ENCODE measurements at places on chromosomes 12 and 14.

DNA sequence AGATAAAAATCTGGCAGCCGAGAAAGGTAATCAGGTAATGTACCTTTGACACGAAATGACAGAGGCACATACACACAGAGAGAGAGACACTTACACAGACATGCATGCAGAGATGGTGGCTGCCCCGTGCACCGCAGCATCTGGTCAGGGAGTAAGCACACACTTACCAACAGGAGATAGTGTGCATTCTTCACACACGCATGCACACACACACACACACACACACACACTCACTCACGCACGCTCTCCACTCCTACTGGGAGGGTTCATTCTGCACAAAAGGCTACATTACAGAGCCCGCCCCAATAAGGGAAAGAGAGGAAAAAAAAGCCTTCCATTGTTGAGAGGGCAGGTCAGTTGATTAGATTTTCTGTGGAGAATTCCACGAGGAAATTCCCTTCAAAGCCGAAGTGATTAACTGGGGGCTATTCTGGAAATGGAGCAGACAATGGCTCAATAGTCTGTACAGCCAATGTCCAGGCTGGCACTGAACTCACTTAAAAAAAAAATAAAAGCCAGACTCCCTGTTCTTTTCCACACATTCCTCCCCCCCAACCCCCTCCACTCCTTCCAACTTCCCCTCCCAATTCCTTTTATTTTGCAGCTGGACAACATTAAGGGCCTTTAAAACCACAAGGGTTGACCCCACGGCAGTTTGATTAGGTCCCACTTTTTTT, 1.4 kb upstream of the SOX5 start:
- DNase-seq: no peak

GRCh38 chr12:70645494-70646317, 8.5 kb upstream of the PTPRB start:
- DNase-seq: no peak

DNA sequence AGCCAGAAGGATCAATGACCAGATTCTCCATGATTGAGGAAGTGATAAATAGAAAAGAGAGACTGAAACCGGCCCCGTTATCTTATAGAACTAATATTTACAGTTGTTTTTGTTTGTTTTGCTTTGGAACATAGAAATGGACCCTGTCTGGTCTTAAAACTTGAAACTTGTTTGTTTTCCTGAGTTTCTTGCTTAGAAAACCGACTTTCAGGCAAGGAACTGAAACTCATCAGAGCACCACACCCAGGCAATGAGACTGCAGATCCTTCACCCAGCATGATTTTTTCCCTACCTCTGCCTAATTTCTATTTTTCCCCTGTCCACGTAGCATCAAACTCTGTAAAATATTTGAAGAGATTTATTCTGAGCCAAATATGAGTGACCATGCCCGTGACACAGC, 10.6 kb upstream of the CLEC12A start:
- DNase-seq: no peak

DNA sequence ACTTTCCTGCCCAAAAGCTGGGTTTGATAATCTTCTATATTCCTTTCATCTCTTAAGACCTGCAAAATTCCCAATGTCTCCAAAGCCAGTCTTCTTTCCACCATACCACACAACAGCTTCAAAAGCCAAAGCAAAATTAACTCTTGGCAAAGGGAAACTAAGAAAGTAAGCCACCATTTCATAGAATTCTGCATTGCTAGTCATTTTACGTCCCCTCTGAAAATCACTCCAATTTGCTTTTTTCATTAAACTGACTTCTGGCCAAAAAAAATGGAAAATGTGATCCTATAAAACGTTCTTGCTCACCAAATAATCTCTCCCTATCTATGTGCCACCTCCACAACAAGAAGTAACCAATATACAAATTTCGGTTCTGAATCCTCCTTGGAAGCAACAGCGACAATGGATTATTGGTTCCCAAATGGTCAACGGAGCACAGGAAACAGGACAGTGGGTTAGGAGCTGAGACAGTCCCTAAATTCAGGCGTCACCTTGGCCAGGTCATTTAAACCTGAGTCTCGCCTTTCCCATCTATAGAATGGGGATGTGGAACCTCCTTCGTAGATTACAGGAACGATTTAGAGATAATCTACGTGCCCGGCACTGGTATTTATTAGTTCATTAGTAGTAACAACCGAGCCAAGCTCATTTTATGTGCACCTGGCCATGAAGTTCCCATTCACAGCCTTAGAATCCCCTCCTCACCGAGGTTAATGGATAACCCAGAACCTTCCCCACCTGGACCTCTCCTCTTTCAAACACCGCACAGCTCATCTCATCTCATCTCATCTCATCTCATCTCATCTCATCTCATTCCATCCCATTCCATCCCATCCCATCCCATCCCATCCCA, 1.2 kb downstream of the NT5DC3 start:
- peak; percentile 6 for DNase-seq

DNA sequence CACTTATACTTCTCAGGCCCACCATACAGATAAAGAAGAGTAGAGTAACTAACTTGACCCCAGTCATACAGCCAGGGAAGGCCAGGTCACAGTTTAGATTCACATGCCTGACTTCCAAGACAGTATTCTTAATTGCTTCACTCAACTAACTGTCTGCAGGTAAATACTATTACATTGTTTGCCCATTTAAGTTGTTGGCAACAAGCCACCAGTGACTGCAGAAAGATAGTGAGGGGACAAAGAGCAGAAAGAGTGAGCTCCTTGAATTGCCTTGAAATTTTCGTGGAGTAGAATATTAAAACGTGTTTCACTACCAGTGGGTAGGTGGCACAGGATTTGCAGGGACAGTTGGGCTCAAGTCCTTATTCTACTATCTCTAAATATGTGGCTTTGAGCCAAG, 146.3 kb upstream of the RMST start:
- no peak for DNase-seq

GRCh38 chr12:85557850-85558249, 277.8 kb downstream of the ALX1 start:
- no peak for DNase-seq

DNA sequence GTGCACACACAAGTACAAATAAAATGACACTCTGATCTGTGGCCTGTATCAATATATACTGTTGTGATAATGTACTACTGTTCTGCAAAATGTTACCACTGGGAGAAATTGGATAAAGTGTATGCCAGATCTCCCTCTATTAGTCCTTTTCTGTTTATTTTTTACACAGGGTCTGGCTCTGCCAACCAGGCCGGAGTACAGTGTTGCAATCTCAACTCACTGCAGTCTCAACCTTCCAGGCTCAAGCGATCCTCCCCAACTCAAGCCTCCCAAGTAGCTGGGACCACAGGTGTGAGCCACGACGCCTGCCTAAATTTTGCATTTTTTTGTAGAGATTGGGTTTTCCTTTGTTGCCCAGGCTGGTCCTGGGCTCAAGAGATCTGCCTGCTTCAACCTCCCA, 1.9 kb downstream of the NT5DC3 start:
- no peak for DNase-seq

- no peak for DNase-seq
These were observed 45.5 kb downstream of the SCN8A start for GRCh38 chr12:51636581-51636980.

- peak; percentile 88 for DNase-seq
These were observed 795 bp downstream of the LMBR1L start for GRCh38 chr12:49109641-49110463.

GRCh38 chr14:94062344-94062940, 18.6 kb downstream of the DDX24 start:
- no peak for DNase-seq

DNA sequence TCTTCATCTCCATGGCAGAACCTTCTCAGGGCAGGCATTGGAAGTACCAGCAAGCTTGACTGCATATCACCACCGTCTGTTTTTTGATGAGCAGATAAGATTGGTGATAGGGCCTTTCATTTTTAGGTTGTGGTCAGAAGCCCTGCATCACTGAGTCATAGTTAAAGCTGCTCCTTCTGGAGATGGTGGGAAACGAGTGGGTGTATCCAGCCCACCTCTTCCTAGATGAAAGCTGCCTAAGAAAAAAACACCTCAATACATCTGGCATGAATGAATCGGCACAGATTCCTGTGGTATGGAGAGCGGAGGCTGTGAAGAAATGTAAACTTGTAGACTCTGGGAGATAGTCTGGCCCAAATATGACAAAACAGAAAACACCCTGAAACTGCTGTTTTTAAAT, 248.7 kb upstream of the EGLN3 start:
- no peak for DNase-seq

GRCh38 chr14:73721101-73721821, 7.1 kb upstream of the PNMA1 start:
- DNase-seq: peak; percentile 91

GRCh38 chr12:91572869-91573268, 390.3 kb upstream of the DCN start:
- DNase-seq: no peak

DNA sequence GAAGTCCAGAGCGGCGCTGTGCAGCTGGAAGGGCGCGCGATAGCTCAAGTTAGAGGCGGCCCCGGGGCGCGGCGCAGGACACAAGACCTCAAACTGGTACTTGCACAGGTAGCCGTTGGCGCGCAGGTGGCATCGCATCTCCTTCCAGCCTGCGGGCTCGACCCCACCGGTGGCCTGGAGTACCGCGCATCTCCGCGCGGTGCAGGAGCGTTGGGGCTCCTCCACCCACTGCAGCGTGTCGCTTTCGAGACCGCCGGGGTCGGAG, 553 bp downstream of the CLEC14A start:
- DNase-seq: peak; percentile 64

DNA sequence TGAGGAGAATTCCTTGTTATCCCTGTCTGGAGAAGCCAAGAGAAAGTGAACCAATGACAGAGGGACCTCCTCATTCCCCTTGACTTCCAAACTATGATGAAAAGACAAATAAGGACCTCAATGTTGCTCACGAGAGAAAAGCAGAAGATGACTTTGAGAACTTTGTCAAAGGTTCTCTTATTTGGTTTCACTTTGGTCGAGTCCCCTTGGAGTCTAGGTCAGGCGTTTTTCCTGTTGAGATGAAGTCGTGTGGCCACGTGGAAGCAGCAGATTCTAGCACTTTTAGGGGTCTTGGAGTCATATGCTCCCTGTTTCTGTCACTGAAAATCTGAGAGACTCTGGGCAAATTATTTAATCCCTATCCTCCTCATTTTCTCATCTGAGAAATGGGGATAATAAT, 33.8 kb upstream of the COL2A1 start:
- no peak for DNase-seq

DNA sequence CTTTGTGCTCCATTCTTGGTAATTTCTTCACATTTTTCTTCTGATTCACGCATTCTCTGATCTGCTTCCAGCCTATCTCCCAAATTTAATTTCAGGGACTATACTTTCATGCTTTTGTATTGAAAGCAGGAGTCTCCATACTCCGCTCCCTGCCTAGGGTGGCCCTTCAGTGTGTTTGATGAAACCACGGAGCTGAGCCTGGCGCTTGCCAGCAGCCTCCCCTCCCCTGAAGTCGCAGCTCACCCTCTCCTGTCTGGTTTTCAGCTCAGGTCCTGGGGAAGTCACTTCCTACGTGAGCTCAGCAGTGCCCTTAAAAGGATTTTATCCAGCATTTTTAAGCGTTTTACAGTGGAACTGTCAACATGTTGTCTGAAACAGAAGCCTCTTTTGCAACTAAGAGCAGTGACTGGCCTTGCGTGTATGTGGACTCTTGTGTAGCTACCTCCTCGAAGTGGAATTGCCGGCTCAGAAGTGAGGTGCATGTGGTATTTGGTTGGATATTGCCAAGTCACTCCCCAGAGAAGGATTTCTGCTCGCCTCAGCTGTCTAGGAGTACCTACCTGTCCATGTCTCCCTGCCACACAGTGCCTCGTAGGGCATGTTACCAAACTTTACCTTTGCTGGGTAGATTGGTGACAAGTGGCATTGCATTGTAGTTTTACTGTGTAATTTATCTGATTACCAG, 78.5 kb downstream of the TESC start:
- no peak for DNase-seq

GRCh38 chr12:115013236-115013981, 329.4 kb upstream of the TBX3 start:
- peak; percentile 11 for DNase-seq

GRCh38 chr12:124399622-124400021, 104.7 kb downstream of the RFLNA start:
- peak; percentile 95 for DNase-seq

DNA sequence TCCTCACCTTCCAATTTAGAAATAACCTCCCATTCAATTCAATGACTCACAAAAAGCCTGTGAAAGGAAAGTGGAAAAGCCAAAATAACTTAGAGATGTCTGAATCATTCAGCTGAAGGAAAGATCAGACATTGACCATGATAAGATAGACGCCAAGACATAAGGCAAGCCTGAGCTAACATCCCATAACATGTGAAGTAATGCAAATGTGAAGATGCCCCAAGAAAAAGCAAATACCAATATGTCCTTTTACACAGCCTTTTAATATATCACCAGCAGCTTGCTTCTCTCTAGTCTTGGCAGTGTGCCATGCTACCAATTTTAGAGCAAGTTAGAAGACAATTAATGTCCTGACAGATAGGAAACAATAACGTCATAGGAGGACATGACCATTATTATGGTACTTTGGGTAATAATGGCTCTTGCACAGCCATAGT, 2.4 kb upstream of the NUMB start:
- no peak for DNase-seq

DNA sequence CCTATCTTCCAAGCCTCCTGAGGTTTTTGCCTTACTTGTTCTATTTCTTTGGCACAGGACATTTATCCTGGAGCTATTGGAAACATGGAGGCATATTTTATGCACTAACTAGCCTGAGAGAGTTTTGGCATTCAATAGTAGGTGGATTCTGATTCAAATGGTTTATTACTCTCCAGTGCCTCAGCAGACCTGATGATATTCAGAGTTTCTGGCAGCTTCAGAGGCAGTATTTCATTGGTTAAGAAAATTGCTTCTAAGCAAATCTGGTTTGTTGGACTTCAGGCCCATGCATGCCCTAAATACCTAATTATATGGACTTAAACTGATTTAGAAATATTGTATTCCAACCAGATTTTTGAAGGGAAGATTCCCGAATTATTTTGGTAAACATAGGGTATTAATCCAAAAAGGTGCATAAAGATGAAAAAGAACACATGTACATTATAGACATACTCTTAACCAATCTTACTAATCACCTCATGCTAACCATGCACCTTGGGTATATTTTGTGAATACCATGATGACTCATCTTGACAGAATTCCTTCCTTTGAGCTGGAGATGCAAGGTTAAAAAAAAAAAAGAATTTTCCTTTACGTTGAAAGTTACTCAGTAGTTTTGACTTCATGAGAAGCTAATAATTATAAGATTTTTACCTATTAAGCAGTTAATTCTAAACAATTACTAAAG, 44.3 kb upstream of the KTN1 start:
- DNase-seq: no peak

- no peak for DNase-seq
These were observed 13.4 kb downstream of the ACOT6 start for GRCh38 chr14:73625706-73626105.

Data from H7 (cell line).